ENCODE measurements at places on chromosomes 12 and 14.

- DNase-seq, result no peak
These were observed 87.7 kb upstream of the FOXN3 start for GRCh38 chr14:89504602-89505313.

DNA sequence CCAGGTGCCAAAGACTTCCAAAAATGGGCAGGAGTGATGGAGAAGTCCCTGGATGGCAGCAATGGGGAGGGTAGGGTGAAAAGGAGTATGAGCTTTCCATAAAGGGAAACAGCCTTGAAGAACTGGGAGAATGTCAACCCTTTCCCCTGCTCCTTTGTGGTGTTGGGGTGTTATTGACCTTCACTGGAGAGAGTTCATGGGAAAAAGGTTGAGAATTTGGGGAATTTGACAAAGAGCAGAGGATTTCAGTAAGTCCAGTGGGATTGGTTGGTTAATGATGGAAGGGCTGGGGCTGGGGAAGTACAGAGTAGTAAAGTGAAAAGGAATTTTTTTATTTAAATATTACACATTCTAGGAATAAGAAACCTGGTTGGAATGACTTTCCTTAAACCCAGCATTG lies 116.6 kb downstream of the ERC1 start:
- no peak for DNase-seq

GRCh38 chr14:51473808-51474565 lies 177.7 kb upstream of the FRMD6 start:
- DNase-seq, result no peak

DNA sequence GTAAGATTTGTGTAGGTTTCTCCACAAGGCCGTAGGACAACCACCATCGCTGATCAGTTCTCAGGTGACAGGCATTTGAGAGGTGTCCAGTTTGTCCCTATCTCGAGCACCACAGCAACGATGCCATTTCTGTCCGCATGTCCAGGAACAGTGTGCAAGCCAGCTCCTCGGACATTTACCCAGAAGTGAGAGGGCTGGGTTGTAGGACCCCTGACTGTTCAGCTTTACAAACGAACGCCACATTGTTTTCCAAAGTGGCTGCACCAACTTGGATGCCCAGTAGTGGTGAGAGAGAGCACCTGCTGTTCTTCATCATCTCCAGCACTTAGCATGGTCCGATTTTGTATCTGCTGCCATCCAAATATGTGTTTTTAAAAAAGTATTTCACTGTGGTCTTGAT lies 38.6 kb downstream of the CYP46A1 start:
- DNase-seq, result no peak

DNA sequence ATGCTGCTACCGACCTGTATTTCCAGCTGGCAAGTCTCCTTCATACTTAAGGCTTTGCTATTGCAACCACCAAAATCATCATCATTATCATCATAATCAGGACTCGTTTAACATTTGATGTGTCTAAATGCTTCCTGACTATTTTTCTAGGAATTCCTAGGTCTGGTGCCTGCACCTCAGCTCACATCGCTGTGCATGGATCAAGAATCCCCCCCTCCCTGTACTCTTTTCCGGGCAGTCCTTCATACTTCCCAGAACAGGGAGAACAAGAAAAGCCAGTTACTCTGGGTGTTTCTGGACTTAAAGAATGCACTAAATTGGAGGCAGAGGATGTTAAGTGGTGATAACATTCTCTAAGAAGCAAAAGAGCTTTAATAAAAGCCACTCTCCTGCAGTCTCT lies 9.4 kb downstream of the ERP27 start:
- no peak for DNase-seq

DNA sequence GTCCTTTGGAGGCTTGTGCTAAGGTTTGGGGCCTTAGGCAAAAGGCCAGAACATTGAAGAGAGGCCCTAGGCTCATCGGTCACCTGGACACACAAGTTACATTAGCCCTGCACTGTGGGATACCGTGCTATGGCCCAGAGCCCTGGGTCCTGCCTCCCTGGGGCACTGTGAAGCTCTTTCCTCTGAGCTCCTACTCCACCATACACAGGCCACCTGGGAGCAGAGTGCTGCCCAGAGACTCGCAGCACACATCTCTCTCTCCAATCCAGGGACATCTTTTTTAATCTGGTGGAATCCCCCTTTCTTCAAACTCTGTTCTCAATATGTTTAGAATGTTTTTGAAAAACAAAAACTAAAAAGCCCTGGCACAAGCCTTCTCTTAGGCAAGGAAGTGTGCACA lies 314.2 kb upstream of the RGS6 start:
- no peak for DNase-seq

GRCh38 chr12:78209846-78210505 lies 379.3 kb downstream of the NAV3 start:
- DNase-seq, result peak; percentile 65

DNA sequence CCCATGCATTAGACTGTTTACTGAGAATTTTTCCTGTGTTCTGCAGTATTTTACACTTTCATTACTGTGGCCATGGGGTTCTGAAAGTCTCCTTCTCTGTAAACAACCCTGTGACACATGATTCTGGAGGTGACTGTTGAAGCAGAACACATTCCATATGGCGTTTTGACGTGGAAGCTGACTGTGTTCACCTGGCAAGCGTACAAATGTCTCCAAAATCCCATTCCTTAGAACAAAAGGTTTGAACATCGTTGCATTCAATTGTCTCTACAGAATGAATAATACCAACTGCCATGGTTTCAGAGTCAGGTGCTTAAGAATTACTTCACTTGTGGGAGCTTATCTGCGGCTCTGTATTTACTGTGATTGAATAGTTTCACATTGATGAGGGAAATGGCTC lies 485.6 kb upstream of the TMEM132C start:
- no peak for DNase-seq

GRCh38 chr12:108097160-108097911 lies 31.8 kb upstream of the WSCD2 start:
- no peak for DNase-seq

- DNase-seq, result no peak
These were observed 117.2 kb upstream of the DNM1L start for GRCh38 chr12:32561931-32562341.

DNA sequence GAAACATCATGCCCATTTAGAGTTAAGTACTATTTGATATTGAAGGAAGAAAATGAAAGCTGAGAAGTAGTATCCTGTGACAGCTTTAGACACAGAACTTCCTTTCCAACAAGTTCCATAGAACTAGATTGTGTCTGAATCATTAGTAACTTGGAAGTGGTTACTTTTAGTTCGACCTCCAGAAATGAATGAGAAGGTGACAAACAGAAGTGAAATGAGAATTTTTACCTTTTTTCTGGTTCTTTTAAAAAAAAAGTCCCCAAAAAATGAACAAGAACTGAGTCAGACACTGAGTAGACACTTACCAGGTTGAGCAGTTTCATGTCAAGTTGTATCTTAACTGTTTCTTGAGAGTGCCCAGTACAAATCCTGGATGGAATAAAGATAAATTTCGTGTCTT lies 3.0 kb downstream of the ATP6V0A2 start:
- no peak for DNase-seq

DNA sequence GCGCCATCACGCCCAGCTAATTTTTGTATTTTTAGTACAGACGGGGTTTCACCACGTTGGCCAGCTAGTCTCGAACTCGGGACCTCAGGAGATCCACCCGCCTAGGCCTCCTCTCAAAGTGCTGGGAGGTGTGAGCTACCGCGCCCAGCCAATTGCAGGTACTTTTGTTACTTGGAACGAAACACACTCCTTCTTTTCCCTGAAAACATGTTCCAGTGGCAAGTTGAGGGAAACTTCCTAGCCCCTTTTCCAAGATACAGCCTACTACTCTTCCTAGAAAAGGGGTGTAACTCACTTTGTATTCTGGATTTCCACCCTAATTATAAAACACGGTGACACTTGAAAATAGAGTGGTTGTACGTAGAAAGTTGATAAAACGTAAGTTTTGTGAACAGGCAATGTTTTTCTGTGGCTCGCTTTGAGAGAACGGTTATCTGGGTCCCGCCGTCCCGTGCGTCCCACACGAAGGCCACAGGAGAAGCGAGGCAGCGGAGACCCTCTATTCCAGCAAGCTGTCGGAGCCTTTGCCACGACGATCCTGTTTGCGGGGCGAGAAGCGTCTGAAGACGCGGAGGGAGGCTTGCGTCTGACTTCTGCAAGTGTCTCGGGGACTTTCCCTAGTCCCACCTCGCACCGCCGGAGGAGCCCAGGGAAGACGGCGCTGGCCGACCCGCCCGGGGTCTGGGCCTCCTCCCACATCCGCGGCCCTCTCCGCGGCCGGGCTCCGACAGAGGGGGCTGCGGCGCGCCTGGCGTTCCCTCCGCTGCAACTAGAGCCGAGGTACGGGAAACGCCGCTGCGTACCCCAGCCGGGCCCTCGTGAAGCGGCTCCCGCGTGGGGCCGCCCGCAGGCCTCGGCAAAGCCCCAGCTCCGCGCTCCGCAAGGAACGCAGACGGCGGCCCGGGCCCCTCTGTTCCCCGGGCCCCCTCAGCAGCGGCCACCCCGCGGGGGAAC lies 745 bp downstream of the CDCA4 start:
- DNase-seq, result no peak

DNA sequence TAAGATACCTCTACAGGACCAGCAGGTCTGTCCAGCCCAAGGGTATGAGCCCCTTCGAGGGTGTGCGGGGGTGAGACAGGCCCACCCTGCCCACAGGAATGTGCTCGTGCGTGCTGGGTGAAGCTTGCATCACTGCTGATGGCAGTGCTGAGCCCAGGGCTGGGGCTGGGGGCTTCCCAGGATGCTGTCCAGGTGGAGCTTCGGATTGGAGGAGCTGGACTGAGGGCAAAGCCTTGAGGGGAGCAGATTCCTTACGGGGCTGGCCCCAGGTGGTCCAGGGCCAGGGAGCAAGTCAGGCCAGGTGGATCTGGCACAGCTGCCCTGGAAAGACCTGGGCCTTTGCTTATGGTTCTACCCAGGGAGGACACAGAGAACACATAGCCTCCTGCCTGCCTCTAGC lies 2.5 kb upstream of the KRT85 start:
- no peak for DNase-seq

- DNase-seq, result no peak
These were observed 261.2 kb downstream of the EGLN3 start for GRCh38 chr14:33689680-33690079.

DNA sequence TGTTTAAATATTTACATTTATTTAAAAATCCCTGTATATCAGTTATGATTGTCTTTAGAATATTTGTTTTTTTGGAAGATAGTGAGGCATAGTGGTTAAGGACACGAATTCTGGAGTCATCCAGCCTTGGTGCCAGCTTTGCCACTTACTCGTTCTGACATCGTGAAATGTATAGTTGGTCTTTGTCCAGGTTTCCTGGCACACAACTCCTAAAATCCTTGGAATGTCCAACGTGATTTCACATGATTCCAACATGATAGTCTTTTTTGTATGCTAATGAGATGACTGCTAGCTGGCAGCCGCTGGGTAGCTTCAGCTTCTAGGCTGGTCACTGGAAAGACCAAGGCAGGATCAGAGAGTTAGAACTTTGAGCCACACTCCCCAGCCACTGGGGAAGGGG lies 64.8 kb downstream of the PRICKLE1 start:
- no peak for DNase-seq

GRCh38 chr12:132449565-132450417 lies 40.2 kb upstream of the FBRSL1 start:
- no peak for DNase-seq

GRCh38 chr14:84027351-84027750 lies 1502.6 kb upstream of the FLRT2 start:
- no peak for DNase-seq

- no peak for DNase-seq
These were observed 324.4 kb downstream of the PDZRN4 start for GRCh38 chr12:41512497-41512896.

DNA sequence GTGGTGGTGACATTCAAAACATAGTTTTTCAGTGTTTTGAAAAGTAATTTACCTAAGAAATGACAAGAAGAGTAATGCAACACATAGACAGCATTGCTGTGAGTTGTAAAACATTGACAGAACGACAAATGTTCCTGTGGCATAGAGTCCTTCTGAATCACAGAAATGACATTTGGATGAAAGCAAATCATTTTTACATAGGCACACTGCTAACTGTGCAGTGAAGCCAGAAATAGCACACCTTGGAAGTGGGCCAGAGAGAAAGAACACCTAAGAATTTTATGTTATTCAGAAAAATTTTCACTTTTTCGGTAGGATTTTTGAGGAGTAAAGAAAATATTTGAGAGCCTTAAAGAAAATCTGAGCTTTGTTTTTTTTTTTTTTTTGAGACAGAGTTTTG lies 100.6 kb downstream of the ANO4 start:
- DNase-seq, result no peak

DNA sequence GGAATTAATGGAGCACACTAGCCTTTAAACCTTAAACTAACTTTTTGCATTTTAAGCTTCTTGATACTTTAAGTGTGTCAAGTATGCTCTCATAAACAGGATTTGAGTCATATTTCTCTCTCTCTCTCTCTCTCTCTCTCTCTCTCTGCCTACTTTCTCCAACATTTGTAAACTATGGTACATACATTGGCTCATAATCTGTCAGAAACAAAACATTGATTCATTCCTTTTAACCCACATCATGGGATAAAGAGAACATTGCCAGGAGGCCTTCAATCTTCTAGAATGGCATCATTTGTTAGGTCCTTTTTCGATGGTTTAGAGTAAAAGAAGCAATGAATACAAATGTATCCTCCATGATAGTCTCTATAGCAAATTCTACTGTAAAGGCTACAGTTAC lies 81.6 kb upstream of the RERGL start:
- no peak for DNase-seq

DNA sequence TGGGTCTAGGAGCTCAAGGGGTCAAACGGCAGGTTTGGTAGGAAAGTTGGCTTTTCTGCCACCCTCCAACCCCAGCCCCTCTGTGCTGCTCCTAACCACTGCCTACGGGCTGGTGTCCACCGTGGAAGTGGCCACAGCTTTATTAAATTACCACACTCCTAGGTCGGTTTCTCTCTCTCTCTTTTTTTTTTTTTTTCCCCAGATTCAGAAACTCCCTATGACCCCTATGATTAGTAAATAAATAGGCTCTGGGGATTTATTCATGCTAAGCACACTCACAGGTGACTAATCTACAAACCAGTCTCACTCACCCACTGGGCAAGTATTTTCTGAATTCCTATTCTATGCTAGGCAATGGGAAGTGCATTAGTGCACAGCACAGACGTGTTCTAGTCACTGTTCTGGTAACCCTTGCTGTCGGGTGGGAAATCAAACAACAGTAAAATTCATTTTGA lies 8.7 kb upstream of the DDX47 start:
- DNase-seq, result no peak
